Activated CD8-positive, alpha-beta memory T cell treated with anti-CD3 and anti-CD28 coated beads for 4 hours (primary cell): ENCODE measurements at places on chromosomes 13 and 19.

DNA sequence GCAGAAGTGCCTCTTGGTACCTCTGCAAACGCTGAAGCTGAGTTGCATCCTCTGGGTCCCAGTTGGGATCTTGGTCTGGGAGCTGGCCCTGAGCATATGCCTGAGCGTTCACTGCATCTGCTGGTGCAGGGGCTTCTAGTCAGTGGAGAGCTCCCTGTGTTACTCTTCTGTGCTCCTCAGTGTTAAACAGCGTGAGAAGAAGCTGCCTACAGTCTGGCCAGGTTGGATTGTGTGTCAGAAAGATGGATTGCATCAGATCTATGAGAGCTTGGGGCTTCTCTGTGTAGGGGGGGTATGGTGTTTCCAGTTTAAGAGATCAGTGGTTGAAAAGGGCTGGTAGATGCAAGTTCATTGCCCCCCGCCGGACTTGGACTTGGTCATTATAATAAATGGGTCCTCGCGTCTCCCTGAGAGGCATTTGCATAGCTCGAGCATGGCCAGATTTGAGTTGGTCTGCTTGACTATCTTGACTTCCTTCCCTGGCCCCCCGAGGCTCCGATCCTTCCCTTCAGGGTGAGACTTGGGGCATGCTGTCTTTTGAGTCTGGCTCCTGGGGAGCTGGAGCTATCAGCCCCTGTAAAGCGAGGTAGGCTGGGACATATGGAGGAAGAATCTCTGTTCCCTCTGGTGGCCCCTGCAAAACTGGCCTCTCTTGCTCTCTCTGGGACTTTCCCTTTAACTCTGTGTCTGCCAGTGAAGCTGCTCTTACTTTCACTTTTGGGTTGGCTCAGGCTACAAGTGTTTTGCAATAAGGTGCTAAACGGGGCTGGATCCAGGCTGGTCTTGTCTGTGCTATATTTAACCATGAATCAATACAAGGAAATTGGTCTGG lies 52.9 kb downstream of the OR10H4 start:
- DNase-seq = no peak

DNA sequence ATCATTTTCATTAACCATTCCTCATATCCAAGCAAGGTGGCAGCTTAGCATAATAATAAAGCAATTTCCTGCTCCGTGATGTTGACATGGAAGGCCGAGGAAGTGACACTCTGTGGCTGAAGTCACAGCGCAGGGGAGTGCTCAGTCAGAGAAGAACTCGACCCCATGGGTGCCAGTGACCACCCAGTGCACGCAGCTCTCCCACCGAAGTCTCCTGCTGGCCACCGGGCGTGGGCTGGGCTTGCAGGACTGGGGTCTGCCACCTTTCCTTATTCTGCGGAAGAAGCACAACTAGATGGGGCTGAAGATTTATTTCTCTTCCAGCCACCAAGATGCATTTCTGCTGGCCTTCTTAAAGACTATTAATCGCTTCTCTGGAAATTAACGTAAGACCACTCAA lies 132.1 kb upstream of the SPACA7 start:
- DNase-seq = no peak

GRCh38 chr13:26457212-26457611 lies 100.3 kb upstream of the WASF3 start:
- DNase-seq = no peak

DNA sequence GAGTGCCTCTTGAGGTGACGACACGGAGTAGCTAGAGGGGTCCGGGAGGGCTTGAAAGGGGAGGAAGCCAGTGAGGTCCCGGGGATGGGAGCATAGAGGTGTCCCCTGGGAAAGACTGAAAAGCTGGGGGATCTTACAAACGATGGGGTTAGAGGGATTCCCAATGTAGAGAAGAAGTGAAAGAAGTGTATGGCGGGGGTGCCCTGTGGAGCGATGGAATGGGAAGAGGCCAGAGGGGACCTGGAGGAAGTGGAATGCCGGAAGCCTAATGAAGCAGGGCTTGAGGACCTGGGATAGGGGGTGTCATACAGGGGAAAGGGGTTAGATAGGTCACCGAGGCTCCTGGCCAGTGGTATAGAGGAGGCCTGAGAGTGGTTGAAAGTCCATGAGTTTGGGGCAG lies 580 bp downstream of the AP2A1 start:
- DNase-seq = no peak

DNA sequence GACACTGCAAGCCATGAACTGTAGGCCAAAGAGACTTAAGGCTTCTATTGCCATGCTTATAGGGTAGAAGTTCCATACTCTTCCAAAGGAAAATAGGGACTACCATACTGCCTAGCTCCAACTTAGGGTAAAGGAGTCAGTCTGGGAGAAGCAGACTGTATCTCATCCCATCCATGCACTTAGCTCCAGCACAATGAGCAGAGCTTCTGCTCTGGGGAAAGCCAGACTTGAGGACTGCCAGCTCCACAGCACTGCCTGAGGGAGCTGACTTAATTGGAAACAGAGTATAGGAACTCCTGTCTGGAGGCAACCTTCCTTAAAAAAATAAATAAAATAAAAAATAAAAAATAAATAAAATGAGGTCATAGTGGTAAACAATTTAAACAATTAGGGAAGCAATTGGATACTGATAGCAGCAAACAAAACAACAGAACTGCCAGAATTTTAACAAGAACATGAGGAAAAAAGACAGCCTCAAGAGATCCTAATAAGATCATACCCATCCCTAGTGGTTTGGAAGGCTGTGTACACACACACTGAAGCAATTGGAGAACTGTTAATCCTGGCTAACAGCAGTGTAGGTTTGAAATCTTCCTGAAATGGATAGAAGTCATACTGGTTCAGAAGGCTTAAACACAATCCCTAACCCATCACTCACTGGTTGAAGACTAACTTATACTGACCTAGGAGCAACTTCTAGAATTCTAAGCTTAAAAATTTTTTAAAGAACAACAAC lies 550.1 kb downstream of the TBC1D4 start:
- DNase-seq = no peak

DNA sequence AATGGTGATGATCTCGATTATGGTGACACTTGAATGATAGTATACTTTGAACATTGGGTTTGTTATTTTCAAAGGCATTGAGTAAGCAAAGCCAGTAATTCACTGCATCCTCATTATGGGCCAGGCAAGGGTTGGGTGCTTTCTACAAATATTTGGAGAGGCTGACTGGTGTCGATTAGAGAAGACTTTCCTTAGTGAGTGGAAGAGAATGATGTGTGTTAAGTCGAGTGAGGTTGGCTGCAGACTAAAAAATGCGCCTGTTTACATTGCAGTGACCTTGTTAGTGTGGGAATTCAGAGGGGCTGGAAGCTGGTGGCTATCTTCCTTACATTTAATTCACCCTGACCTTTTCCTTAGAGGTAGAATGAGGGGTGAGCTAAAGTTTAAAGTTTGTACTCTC lies 22.4 kb upstream of the RNF113B start:
- DNase-seq = no peak

- DNase-seq = no peak
Observed at GRCh38 chr13:94057618-94058186, 421.8 kb downstream of the DCT start.

GRCh38 chr13:47957073-47957472 lies 44.0 kb downstream of the SUCLA2 start:
- no peak for DNase-seq

DNA sequence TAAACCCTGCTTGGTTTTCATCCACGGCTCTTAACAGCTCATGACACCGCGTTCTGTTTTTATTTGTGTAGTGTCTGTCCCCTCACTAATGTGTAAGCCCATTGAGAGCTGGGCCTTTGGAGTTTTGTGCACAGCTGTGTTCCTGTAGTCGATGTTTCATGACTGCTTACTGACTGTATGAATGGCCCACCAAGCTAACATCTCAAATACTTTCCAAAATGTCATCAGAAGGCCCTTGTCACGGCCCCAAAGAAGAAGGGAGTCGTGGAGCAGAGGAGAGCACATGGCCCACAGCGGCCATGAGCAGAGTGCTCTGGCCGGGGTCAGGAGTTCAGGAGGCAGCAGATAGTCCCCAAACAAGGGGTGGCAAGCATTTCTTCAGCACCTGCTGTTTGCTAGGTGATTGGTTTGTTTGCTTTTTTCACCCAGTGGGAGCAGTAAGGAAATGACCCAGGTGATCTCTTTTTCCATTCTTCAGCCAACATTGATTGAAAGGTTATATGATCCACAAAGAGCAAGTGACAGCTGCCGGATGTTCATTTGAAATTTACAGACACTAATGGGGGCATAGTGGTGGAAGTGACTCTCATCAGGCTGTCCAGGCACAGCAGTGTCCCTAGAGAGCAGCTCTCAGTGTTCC lies 315.2 kb downstream of the ATP8A2 start:
- no peak for DNase-seq

GRCh38 chr13:111665691-111666095 lies 345.3 kb downstream of the TEX29 start:
- no peak for DNase-seq

- no peak for DNase-seq
Observed at GRCh38 chr13:38758277-38758676, 71.4 kb downstream of the FREM2 start.

- DNase-seq = no peak
Observed at GRCh38 chr19:38862321-38863059, 12.7 kb upstream of the HNRNPL start.

DNA sequence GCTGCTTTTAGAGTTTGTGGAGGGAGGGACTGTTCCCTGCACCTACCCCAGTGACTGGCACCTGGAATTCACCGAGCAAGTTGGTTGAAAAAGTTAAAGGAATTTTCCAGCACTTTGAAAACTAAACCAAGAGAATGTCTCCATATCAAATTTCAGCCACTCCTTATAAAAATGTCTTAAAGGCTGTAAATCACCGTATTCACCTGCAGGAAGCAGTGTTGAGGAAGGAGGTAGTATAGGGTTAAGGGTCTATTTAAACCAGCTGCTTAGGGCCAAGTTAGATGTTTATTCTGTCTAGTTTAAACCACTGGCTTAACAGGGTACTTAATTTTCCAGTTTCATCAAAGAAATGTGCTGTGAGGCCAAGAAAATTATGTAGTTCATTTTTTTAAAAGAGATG lies 3.8 kb upstream of the RAB20 start:
- DNase-seq = no peak

GRCh38 chr13:33366469-33367062 lies 81.0 kb upstream of the STARD13 start:
- no peak for DNase-seq

DNA sequence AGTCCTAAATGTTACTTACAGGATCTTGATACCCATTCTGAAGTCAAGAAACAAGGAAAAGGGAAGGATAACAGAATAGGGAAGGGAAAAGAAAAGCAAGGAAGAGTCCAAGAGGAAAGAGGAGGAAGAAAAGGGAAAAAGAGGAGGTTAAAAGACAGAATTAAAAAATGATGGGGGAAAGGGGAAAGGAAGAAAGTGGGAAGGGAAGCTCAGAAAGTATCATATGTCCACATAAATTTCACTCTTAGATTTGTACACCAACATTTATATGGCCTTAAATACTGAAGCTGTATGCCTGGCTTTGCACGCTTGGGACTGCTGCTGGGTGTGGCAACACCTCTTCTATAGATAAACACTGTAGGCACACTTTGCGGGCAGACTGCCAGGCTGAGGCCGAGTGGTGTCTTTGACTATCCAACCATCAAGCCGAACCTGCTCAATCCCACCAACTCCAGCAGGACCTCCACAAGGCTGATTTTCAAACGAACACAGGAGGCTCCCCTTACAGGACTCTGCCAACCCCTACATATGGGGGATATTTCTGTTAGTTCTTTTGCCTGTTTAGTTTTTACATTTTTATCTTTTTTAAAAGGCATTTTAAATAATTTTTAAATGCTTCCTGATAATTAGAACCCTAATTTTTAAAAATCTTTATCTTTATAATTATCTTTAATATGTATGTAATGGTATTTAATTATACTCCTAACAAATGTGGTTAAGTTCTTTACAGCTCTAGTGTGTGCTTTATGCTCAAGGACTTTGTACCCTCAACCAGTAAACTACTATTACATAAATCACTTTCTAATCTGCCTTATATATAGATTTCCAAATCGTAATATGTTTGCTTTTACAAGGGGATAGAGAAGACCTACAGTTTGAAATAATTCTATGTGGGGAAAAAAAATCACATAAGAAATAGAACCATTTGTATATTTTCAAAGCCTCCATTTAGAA lies 154.2 kb downstream of the DIAPH3 start:
- DNase-seq = no peak

GRCh38 chr19:28492621-28493020 lies 720.3 kb downstream of the UQCRFS1 start:
- DNase-seq = no peak

GRCh38 chr13:44822291-44822690 lies 167.0 kb downstream of the NUFIP1 start:
- no peak for DNase-seq

- no peak for DNase-seq
Observed at GRCh38 chr19:18433015-18433691, 4.8 kb downstream of the ISYNA1 start.

DNA sequence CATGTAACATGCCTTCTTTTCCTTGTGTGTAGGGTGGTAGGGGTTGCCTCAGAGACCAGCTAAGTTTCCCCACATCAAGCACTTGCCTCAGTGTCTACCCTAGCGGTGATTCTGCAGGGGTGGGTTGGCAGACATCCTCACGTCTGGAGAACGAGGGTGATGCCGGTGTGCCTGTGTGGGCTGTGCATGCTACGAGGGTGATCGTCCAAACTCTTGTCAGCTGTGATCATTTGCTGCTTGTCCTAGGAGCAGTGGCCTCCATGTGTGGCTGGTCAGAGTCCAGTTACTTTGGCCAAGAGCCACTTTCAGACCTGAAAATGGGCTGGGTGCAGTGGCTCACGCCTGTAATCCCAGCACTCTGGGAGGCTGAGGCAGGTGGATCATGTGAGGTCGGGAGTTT lies 5.1 kb downstream of the GPI start:
- no peak for DNase-seq

GRCh38 chr13:32669030-32669646 lies 82.9 kb downstream of the PDS5B start:
- DNase-seq = no peak

DNA sequence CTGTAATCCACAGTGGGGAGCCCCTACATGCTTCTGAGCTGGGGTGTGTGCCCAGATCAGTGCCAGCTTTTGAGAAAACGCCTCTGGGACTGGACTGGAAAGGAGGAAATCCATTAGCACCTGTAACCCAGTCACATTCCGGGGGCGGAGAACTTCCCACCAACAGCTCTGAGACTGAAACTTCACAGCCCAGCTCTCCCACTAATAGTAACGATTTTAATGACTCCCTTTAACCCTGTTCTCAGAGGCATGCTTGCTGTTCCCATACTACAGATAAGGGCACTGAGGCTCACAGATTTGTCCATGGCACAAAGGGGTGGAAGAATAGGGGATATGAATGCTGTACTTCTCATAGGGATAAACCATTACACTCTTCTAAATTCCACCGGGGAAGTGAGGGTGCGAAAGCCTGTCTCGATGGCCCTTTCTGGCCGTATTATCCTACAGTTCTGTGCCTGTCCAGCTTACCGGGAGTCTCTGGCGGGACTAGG lies 851 bp downstream of the FBXO46 start:
- no peak for DNase-seq

DNA sequence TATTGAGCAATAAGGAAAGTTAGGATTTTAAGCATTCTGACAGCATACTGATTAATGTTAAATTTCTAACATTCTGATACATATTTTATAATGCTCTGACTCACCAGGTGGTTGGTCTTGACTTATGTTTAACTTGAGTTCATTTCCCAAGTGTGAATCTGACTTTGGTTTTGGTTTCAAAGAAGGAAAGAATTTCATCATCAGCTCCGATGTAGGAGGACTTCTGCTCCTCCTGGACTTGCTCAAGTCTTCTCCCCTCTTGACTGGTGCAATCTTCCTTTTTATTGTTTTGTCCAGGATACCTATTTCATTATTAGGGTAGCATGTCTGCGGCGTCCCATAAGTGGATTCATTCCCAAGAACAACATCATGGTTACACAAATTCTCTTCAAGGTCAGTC lies 141.3 kb downstream of the RNF17 start:
- no peak for DNase-seq
